ENCODE measurements at places on chromosomes 6 and 20.

DNA sequence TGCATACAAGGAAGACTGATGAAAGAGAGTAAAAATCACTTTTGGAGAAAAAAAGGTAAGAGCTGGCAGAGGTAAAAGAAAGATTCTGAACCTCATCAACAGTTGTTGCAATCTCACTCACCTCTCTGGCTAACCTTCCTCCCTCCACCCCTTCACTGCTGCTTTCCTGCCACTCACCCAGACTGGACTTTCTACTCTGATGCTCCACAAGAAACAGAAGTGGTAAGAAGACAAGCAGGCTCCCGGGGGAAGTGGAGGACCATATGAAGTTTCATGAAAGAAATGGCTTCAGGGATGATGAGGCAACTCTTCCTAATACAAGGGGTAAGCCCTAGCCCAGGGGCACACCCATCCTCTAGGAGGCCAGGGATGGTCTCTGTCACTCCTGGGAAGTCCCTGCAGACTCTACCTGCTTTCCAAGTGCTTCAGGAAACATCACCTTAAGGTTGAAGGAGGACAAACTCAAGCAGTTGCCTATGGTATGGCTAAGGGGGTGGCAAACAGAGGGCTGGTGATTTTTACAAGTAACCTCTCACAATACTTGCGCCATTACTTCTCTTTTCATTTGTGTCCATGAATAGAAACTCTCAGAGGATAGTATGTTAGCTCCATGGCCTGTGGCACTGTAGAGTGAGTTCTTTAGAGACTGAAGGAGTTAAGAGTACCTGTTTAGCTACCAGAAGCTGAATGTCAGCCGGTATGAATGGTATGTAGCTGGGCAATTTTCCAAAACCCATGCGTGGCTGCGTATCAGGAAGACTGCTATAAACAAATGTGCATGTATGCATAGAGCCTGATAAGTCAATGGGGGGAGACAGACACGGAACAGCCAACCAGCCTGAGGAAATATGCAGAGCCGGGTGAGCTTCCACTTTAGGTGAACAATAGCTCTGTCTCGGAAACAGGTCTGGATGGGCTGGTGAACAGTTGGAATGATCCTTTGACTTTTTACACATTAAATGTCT lies 112.0 kb downstream of the BACH2 start:
- DNase-seq = no peak

- no peak for DNase-seq
Measured at GRCh38 chr6:89562093-89562973, 76.2 kb downstream of the LYRM2 start.

DNA sequence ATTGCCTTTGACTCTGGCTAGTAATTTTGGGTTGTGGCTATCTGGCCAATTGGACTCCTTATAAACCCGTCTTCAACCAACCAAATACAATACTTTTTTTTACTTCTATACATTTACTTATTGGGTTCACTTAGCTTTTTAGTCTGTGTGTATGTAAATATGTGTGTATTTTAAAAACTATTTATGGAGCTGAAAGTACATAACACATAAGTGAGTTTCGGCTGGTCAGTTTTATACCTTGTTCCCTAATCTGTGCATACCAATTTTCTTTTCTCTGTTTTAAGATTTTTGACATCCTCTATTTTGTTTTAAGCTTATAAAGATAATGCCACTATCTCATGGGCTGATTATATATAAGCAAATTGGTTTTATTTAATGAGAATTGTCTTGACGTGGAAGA lies 129.5 kb downstream of the LRRC1 start:
- no peak for DNase-seq

DNA sequence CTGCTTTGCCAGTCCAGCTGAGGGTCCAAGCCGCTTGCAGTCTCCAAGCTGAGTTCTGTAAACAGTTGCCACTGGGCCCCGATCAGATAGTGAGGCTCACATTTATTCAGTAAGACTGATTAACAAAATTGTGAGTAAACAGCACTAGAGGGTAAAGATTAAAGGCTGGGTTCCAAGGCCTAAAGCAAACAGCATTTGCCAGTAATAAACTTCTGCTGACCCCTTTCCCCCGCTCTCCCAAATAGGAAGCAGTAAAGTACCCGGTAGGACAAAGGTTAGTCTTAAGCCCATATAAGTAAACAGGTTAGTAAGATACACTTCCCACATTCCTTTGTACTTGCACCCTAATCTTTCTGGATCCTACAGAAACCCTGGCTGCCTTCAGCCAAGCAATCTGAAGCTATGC lies 181.8 kb downstream of the MEI4 start:
- DNase-seq = no peak

GRCh38 chr6:128057541-128057940 lies 156.7 kb upstream of the THEMIS start:
- DNase-seq = no peak

DNA sequence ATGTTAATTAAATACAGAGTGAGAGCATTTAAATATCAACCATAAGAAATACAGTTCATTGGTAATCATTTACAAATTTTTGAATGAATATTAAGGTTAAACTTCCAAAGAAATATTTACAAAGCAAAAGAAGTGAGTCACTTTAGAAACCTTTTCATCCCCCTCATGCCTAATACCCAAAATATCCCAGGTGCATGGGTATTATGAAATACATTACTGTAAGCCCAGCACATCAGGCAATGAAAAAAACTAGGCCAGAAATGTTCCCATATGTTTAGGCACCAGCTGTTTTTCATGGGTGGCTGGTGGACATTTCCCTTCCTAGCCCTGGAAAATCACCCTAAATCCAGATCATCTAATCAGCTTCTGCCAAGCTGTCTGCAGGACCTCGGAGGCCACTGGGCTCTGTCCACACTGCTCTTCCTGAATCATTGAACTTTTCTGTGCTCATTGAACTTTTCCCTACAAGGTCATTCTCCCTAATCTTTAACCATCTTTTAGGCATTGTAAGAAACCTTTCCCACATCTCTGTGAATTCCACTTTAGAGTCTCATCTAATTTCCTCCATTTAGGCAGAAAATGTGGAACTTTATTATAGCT lies 145.3 kb upstream of the STXBP5 start:
- no peak for DNase-seq

DNA sequence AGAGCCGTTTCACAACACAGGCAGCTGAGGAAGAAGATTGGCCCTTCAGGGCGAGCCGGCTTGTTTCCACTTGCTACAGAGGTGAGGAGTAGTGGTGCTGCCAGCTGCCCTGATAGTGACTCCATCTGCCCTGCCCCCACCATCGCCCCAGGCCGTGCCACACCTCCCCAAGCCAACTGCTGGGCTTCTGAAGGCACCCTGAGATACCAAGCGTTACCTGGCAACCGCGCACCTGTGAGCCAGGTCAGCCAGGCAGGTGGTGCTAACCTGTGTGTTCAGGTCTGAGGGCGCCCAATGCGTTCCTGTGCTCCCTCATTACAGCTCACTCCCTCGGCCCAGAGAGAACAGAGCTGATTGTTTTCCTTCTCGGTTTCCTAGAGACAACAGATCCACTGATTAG lies 299.1 kb upstream of the ID4 start:
- no peak for DNase-seq

Measured in osteocyte (in vitro differentiated cells).